AG08396 (cell line): ENCODE measurements at places on chromosomes 5 and 9.

- no peak for DNase-seq
These were observed 376 bp downstream of the ANKRD18B start for GRCh38 chr9:33524306-33524947.

DNA sequence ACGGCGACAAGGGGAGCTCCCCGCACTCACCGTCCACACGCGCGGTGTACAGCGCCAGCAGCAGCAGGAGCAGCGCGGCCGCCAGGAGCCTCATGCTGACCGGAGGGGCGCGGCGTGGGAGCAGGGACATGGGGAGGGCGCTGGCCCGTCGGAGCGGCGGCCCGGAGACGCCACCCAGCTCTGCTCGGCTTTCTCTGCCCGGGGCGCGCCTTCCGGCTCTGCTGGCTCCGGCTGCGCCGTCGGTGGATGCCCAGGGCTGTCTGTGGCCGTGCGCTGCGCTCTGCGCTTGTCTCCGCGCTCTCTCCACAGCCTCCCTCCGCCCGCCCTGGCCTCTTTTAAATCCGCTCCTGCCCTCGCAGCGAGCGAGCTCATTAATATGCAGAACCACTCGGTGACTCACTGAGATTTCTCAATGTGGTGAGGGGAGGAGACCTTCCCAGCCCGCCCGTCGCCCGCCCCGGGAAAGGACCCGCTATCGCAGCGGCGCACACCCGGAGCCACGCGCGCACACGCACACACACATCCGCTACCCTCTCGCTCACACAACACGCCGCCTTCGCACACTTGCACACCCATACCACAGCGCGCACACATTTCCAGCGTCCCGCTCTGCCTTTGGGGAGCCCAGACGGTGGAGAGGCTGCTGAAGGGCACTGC is at the start of gene CXCL14:
Gene CXCL14, minus strand, starts transcription at position 307 of the 657 bp plus-strand sequence. Its CDS starts 213 bp downstream, at position 94.
- DNase-seq = peak; percentile 75

DNA sequence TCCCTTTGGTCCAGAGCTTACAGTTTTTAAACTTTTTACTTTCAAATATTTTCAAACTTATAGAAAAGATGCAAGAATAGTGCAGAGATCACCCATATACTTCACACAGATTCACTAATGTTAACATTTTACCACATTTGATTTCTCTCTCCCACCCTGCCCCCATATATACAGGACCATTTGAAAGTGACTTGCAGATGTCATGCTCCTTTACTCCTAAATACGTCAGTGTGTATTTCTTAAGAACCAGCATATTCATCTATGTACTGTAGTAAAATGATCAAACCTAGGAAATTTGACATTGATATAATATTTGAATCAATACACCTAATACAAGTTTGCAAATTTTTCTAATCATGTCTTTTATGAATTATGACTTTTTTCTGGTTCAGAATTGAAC is 100.4 kb upstream of the CHD1 start:
- DNase-seq = no peak

- peak; percentile 54 for DNase-seq
These were observed 6.4 kb upstream of the FPGS start for GRCh38 chr9:127796225-127796813.

DNA sequence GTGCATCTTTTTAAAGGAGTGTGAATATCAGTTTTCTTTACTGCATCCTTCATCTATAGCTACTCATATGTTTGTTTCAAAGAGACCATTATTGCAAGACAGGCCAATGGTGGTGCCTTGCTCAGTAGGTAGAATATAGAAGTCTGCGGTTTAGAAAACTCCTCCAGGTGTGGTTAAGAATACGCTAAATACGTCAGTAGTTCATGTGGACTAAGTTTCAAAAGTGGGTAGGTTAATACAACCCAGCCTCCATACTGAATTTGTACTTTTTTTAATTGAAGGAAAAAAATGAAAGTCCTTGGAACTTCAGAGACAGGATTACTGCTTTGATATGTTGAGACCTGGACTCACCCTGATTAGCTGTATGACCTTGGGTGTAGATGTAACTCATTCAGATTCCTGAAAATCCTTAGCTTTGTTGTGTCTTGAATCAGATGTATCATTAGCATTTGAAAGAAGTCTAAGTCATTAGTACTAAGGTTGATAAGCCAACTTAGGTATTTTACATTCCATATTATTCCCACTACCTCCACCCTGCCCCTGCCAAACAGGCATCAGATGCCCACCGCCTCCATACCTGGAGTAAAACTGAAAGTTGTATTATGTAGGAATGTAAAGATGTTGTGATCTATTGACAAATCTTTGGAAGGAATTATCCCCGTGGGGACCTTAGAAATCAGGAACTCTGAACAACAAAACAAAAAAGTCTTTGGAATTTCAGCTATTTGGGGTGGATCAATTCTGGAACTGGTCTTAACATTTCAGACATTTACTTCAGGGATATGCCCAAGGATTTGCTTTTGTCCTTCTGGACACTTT is 6.1 kb downstream of the BASP1 start:
- DNase-seq = no peak

DNA sequence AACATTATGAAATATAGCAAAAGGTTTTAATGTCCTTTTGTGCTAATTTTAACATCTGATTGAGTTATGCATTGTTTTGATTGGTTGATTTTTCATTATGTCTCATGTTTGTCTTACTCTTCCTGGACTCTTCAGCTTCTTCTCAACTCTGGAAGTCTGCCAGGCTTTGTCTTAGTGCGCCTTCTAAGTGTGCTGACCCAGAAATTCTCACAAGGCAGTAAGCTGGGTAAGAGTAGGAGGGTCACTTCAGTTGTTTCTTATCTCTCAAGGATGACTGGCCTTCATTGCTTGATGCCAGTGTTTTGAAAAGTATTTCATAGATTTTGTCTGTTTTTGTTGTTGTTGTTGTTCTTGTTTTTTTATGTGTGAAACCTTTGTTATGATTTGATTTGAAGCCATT is 59.2 kb downstream of the RIC1 start:
- no peak for DNase-seq

- DNase-seq = no peak
These were observed 85.8 kb downstream of the PHAX start for GRCh38 chr5:126686451-126687126.

DNA sequence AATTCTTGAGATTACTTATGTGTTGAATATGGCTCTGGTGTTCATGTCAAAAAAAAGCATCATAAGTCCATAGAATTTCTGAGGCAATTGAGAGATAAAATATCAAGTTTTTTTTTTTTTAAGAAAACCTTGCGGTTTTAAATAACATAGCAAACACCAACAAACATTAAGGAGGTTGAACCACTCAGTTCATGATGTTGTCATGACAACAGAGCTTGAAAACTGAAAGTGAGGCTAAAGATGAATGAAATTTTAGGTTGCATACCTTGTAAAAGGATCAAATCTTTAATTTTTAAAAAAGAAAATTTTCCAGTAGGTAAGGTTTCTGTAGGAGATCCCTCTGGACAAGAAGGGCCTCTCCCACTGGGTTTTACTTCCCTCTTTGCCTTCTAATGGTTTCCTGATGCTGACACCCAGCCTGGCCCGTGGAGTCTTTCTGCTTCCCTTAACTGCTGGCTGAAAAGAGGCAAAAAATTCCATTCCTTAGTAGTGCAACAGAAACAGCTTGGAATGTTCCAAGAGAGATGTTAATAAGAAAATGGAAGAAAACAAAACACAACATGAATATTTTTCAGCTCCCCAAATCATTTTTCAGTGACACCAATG is 60.0 kb upstream of the FER start:
- peak; percentile 9 for DNase-seq

- DNase-seq = no peak
These were observed 37.9 kb downstream of the UBTD2 start for GRCh38 chr5:172245703-172246125.

- DNase-seq = peak; percentile 64
These were observed 22.6 kb downstream of the DBH start for GRCh38 chr9:133658442-133659431.
